ENCODE measurements at places on chromosomes 7 and 10. TPM values are rescaled to one million over a fixed set of nuclear protein-coding genes. Genes with fewer than 3 reads are reported as not detected.

MDH2 gene
- 119 TPM for total RNA-seq

DNA sequence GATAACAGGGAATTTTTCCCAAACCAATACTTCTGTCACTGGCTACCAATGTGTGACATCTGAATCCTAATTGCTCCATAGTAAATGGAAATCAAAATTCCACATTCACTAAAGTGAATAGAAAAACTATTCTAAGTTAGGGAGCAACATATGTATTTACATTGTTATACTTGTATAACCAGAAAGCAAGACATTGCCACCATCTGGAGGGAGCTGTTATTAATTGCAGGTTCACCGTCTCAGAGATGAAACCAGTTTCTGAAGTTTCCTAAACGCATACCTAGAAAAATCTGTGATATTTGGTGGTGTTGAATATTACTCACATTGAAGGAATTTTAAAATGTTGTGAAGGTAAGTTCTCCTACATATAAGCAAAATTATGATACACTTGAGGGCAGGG, 390.1 kb downstream of the NXPH1 start:
- peak; percentile 39 for DNase-seq

DNA sequence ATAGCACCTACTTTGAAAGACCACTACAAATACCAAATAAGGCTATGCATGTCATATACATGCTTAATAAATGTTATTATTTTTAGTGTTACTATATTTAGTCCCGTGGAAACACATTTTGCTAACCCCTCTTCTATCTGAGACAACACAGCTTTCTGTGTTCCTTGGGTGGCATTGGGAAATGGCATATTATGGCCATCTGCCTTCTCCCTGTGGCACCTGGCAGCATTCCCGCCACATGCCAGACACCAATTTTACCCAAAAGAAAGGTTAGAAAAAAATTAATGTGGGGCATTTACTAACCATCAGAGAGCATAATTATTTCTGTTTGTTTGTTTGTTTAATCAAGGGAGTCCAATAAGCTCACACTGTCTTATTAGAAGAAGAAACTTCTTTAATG, 168.6 kb upstream of the ETV1 start:
- no peak for DNase-seq

CFAP46 gene
- total RNA-seq = 4.8 TPM

MKX gene
- total RNA-seq = not detected

- no peak for DNase-seq
Measured at GRCh38 chr10:14072541-14072940, 258.2 kb downstream of the FRMD4A start.
